ENCODE measurements at places on chromosomes 7 and 10. TPM values are rescaled to one million over a fixed set of nuclear protein-coding genes. Genes with fewer than 3 reads are reported as not detected.

RAB19 gene
- total RNA-seq: 1.6 TPM

SPDYE8 gene
- not detected for total RNA-seq

SPDYE6 gene
- not detected for total RNA-seq

CRHR2 gene
- total RNA-seq: 0.15 TPM

PRKG1 gene
- 29.0 TPM for total RNA-seq

AKR1C1 gene
- 21.0 TPM for total RNA-seq

ABCC2 gene
- 1.8 TPM for total RNA-seq

- peaks cover 5% of the 10 kb centered on the region for H3K4me1 ChIP-seq
- no peak overlapping the region for H3K27ac ChIP-seq
- no peak for DNase-seq
- no peaks in the 10 kb centered on the region for H3K27me3 ChIP-seq
- peaks cover 17% of the 10 kb centered on the region for H3K36me3 ChIP-seq
- H3K4me3 ChIP-seq: no peak overlapping the region
Measured at GRCh38 chr7:151590071-151590849, 70.6 kb upstream of the RHEB start.

DNA sequence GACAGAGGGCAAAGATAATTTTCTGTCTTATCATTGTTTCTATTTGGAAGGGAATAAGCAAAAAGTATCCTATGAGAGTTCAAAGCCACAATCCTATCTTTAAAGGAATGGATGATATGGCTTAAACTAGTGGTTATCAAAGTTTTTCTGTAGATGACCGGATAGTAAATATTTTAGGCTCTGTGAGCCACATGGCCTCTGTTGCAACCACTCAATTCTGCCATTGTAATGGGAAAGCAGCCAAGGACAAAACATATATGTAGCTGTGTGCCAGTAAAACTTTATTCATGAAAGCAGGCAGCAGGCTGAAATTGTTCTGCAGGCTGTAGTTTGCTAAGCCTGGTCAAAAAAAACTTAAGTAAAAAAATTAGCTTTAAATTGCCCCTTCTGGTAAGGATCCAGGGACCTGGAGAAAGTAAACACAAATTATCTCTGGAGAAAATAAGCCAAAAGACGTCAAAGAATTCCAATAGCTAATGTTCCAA is 73.3 kb downstream of the THSD7A start:
- no peaks in the 10 kb centered on the region for H3K27me3 ChIP-seq
- H3K36me3 ChIP-seq: no peaks in the 10 kb centered on the region
- H3K4me3 ChIP-seq: no peak overlapping the region
- no peaks in the 10 kb centered on the region for H3K4me1 ChIP-seq

GRCh38 chr10:103612462-103613365 is 119.2 kb downstream of the NEURL1 start:
- peaks cover 15% of the 10 kb centered on the region for H3K4me1 ChIP-seq
- H3K36me3 ChIP-seq: no peaks in the 10 kb centered on the region
- H3K4me3 ChIP-seq: no peak overlapping the region
- H3K27me3 ChIP-seq: no peaks in the 10 kb centered on the region

DNA sequence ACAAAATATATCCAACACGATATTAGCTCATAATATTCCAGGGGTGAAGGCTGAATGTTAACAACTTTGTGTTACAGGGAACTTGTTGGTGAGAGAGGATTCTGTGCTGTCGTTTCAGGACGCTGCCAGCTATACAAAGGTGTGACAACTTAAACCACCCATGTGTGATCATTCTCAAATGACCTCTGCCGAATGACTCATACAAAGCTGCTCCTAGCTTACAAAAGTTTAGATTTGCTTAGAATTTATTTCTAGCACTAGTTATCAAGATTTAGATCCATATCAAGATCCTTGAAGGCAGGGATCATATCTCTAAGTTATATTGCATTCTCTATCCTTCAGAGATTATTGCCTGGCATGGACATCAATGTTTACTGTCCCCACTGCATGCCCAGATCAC is 65.3 kb downstream of the COBL start:
- no peaks in the 10 kb centered on the region for H3K36me3 ChIP-seq
- DNase-seq: no peak
- no peaks in the 10 kb centered on the region for H3K4me1 ChIP-seq
- no peak overlapping the region for H3K4me3 ChIP-seq

DNA sequence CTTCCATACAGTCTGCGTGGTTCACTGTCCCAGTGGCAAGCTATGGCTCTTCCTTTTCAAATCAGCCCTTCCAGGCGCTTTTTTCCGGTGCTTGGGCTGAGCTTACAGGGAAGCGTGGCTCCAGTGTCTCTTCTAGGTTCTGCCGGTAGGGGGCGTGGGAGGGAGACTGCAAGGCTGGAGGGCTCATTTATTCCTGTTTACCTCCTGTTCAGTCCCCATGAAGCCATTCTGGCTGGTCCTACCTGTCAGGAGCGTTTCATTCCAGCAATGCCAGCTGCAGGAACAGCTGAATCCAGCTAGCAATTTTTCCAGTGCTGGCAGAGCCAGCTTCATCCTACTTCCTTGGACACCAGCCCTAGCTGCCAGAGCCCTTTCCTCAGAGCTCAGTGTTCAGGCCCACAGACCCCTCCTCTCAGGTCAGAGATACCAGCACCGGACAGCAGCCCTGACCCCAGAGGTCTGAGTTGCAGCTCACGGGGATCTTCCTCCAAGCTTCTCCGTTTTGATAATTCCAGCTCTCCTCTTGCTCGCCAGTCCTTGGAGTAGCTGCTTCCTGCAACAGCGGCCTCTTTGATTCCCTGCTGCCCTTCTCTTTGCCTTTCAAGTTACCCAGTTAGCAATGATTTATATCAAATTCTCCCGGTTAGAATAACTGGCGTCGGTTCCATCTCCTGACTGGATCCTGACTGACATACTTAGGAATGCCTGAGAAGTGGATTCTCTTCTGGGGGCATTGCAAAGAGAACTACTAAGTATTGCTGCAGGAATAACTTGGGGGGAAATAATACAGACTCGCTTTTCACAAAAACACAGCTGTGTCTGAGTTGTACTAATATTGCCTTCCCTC is 129.8 kb downstream of the FRMD4A start:
- H3K4me3 ChIP-seq: no peak overlapping the region
- no peaks in the 10 kb centered on the region for H3K36me3 ChIP-seq
- no peak overlapping the region for H3K27ac ChIP-seq
- no peaks in the 10 kb centered on the region for H3K4me1 ChIP-seq
- peaks cover 36% of the 10 kb centered on the region for H3K27me3 ChIP-seq
- no peak for DNase-seq

GRCh38 chr10:130398090-130398994 is 262.2 kb downstream of the GLRX3 start:
- no peaks in the 10 kb centered on the region for H3K36me3 ChIP-seq
- no peak overlapping the region for H3K27ac ChIP-seq
- no peak for DNase-seq
- no peaks in the 10 kb centered on the region for H3K4me1 ChIP-seq
- no peaks in the 10 kb centered on the region for H3K27me3 ChIP-seq

DNA sequence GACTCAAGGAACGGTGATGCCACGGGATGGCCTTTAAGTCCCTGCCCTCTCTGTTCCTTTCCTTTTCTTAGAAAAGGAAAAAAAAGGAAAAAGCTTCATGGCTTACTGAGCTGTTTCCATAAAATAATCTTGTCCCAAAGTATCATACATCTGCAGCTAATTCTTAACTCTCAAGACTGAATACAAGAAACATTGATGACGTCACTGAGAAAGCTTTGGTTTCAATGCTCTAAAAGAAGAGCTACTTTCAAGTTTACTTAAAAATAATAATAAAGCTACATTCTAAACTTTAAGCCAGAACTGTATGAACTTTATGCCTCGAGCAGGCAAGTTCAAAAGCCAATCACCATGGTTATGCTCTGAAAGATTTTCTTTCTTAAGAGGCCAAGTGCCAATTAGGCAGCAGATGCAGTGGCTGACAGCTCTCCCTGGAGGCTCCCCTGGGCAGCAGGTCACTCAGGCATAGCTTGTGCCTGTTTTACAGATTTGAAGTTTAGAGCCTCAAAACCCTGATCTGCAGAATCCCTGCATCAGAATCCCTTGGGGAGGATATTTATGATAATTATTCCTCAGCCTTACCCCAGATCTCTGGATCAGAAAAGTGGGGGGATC is 165.0 kb downstream of the CHN2 start:
- DNase-seq: no peak
- H3K4me1 ChIP-seq: no peaks in the 10 kb centered on the region
- H3K27me3 ChIP-seq: no peaks in the 10 kb centered on the region
- H3K36me3 ChIP-seq: no peaks in the 10 kb centered on the region

DNA sequence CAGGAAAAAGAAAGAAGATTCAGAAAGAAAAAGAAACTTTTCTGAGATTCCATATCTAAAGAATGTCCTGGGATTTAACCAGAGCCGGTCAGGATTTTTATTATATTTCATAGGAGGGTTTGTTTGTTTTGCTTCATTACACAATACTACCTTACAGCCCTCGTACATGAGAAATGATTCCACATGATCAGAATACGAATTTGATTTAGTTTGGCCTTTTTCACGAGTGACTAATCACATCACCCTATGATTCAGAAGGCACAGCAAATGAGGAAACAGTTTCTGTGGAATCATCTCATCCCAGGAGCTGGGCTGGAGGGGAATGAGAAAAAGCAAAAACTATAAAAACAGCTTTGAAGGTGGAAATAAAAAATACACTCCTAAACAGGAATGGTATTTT is 54.7 kb upstream of the VWC2 start:
- H3K4me1 ChIP-seq: no peaks in the 10 kb centered on the region
- H3K27me3 ChIP-seq: no peaks in the 10 kb centered on the region
- no peak overlapping the region for H3K4me3 ChIP-seq
- DNase-seq: no peak

DNA sequence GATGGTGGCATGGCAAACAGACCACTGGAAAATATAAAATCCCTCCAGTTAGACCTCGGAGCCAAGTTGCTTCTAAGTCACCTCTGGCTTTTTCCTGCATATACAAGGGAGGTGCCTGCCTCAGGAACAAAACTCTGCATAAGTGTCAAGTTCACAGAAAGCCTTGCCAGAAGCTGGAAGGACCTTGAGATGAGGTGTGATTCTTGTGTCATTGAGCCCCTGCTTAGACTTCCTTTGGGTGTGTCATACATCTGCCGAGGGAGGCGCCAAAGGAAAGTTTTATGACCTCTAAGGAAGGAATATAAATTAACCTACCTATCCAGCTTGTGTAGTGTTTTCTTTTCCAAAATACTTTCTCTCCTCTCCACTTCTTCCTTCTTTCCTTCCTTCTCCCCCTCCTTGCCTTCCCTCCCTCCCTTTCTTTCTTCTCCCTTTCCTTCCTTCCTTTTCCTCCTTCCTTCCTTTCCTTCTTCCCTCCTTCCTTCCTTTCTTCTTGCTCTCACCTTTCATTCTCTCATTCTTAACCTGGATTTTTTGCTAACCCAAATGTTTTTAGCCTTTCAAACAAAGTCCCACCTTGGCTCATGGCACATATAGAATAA is 75.2 kb downstream of the TRIL start:
- no peak overlapping the region for H3K27ac ChIP-seq
- DNase-seq: no peak
- H3K4me1 ChIP-seq: no peaks in the 10 kb centered on the region
- H3K27me3 ChIP-seq: peaks cover 35% of the 10 kb centered on the region

DNA sequence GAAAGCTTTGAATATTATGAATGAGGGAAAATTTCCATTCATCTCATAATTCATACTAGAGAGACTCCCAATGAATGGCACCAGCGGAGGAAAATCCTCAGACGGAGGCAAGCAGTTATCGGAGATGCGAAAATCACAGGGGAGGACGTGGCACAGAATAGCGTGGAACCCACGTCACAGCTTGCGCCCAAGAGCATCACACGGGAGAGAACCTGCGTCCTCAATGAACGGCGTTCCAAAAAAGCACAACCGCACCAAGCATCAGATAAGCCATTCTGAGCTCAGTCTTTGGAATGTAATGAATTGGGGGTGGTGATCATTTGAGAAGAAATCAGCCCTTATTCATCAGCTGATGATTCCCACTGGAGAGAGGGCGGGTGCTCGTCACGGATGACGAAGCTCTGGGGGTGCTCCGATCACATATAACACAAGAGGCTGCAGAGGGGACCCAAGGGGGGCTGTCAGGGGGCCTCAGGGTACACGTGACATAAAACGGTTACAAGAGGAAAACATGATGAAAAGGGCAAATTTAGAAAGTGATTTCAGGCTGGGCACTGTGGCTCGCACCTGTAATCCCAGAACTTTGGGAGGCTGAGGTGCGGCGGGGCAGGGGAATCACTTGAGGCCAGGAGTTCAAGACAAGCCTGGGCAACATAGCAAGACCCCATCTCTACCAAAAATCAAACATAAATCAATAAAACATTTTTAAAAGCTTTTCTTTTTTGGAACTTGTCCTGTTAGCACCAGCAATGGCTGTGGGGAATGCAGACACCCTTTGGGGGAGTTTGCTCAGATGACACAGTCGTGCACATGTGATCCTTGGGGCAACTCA is 33.8 kb upstream of the FIS1 start:
- DNase-seq: no peak
- H3K27me3 ChIP-seq: peaks cover 22% of the 10 kb centered on the region
- H3K4me3 ChIP-seq: no peak overlapping the region
- H3K4me1 ChIP-seq: no peaks in the 10 kb centered on the region
- H3K36me3 ChIP-seq: no peaks in the 10 kb centered on the region

DNA sequence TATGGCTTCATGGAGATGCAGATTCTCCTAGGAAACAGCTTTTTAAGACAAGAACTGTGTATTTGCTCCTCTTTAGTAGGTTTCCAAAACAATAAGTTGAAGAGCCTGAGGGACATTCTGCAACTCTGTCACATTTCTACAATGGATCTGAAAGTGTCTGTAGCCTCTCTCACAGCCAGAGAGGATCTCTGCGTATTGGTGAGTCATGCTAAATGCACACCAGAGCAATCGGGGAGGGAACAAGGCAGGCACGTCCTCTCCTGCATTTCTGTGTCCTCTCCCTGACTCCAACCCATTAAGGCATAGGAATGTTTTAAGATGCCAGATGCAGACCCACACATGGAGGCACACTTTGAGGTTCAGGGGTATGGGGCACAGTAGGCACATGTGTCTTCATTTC is 1126.4 kb upstream of the GHITM start:
- H3K4me3 ChIP-seq: no peak overlapping the region
- H3K27ac ChIP-seq: no peak overlapping the region
- no peaks in the 10 kb centered on the region for H3K27me3 ChIP-seq
- no peak for DNase-seq

DNA sequence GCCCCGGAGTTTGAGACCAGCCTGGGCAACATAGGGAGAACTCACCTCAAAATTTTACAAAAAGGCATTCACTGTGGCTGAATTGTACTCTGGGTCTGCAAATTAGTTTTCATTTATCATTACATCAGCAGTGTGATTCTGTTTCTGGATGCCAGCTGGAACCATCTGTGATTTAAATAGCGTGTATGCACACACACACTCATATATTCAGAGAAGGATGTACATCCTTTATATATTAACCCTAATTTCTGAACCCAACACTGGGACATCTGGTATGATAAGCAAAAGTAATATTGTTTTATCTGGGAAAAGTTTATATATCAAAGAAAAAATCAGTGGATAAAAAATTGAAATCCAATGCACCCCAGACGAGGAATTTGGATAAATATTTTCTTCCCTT is 33.8 kb upstream of the LYZL1 start:
- no peaks in the 10 kb centered on the region for H3K36me3 ChIP-seq
- no peak for DNase-seq
- no peaks in the 10 kb centered on the region for H3K4me1 ChIP-seq
- H3K27ac ChIP-seq: no peak overlapping the region
- no peak overlapping the region for H3K4me3 ChIP-seq

- no peaks in the 10 kb centered on the region for H3K36me3 ChIP-seq
- H3K4me3 ChIP-seq: no peak overlapping the region
- H3K4me1 ChIP-seq: no peaks in the 10 kb centered on the region
- no peak overlapping the region for H3K27ac ChIP-seq
- no peaks in the 10 kb centered on the region for H3K27me3 ChIP-seq
- DNase-seq: no peak
Measured at GRCh38 chr10:47101807-47102206, 190.6 kb downstream of the PTPN20 start.
